ENCODE measurements at places on chromosomes 11 and 22.
A peak's percentile ranks its signal among the peaks of the same experiment; 100 is the strongest.

- DNase-seq, result no peak
Observed at GRCh38 chr11:26551186-26551801, 20.8 kb downstream of the MUC15 start.

- DNase-seq, result no peak
Observed at GRCh38 chr22:45667486-45667885, 4.1 kb upstream of the ATXN10 start.

DNA sequence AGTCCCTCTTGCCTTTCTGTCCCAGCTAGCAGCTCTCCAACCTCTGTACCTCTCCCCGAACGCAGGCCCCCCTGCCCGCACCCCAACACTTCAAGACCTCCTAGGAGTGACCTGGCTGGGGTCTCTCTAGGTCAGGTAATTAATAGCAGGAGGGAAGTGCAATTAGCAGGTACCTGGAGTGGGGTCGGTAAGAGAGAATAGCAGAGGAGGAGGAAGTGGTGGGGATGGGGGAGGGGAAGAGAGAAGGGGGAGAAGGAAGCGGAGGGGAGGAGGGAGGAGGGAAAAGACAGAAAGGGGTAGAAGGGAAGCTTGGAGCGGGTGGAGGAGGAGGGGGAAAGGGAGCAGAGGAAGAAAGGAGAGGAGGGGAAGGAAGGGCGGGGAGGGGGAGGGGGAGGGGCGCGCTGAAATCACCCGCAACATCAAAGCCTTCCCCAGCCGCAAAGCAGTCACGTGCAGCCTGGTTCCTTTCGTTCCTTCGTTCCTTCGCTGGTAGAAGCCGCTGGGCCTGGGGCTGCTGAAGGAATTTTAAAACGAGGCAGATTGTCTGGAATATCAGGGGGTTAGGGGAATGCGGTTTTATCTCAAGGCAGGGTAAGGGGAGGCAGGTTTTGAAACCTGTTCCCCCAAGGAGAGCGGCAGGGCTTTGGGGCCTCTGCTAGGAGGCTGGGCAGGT lies 29.3 kb upstream of the TCF20 start:
- DNase-seq, result no peak

DNA sequence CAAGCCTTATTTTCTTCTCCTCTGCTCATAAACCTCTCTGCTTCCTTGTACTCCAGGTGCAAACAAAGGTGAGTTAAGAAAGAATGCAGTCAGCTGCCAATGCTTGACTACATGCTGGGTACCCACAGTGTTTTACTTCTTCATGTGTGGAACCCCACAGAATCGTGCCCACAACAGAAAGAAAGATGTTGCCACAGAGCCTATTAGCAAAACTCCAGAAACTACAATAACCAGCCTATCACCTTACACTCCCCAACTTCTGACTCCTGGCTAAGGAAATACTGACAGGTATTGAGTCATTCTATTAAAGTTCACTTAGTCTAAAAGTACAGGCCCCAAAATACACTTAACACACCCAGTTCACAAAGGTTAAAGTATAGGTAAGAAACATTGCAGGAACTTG lies 56.9 kb upstream of the CCDC89 start:
- no peak for DNase-seq

DNA sequence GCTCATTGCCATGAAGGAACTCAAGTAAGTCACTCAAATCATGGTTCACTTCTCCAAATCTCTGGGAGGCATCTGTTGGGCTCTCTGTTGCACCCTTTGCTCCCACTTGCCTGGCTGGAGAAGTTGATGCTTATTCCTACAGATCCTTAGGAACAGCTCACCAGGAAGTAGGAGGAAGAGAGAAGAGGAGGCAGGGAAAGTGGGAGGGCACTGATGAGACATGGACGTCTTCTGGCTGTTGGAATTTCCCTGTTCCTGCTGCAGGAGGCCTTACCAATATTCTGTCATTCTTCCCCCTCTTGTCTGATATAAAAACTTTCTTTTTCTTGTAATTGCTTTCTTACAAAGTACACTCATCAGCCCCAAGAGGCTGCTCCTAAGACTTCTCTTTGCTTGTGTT lies 13.6 kb downstream of the POLR2F start:
- DNase-seq, result no peak

GRCh38 chr11:118229274-118229847 lies 4.5 kb upstream of the JAML start:
- DNase-seq, result no peak

DNA sequence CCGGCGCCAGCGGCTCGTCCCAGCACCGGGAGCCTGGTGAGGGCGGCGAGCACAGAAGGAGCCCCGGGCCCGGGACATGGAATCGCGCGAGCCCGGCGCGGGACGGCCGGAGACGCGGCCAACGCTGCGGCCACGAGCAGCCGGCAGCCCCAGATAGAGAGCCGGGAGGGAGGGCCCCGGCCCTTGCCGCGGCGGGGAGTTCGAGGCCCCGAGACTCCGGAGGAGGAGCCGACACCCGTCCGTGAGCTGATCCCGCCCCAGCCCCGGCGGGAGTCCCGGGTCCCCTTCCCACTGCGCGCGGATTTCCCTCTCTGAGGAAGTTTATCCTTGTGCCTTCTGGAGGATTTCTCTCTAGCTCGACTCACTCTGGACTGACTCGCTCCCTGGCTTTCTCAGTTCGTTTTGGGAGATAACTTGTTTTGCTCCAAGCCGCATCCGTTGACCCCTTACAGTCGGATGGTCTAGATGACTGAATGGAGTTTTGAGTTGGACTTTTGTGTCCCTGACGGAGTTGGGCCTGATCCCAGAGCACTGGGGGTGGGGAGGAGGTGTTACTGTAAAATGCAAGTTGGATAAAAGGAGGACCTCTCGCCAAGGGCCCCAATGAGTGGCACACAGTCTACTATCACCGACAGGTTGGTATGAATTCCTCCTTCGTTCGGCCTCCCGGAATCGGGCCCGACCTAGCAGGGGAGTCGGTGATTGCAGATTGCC lies 585 bp downstream of the ARHGEF12 start:
- DNase-seq, result peak; percentile 49

- no peak for DNase-seq
Observed at GRCh38 chr11:111819829-111820237, 51.5 kb downstream of the ALG9 start.

- no peak for DNase-seq
Observed at GRCh38 chr11:9823439-9823838, 159.6 kb downstream of the SWAP70 start.

GRCh38 chr22:31272522-31273446 lies 19.5 kb downstream of the PIK3IP1 start:
- peak; percentile 83 for DNase-seq

GRCh38 chr11:115182282-115182955 lies 321.8 kb downstream of the CADM1 start:
- no peak for DNase-seq

DNA sequence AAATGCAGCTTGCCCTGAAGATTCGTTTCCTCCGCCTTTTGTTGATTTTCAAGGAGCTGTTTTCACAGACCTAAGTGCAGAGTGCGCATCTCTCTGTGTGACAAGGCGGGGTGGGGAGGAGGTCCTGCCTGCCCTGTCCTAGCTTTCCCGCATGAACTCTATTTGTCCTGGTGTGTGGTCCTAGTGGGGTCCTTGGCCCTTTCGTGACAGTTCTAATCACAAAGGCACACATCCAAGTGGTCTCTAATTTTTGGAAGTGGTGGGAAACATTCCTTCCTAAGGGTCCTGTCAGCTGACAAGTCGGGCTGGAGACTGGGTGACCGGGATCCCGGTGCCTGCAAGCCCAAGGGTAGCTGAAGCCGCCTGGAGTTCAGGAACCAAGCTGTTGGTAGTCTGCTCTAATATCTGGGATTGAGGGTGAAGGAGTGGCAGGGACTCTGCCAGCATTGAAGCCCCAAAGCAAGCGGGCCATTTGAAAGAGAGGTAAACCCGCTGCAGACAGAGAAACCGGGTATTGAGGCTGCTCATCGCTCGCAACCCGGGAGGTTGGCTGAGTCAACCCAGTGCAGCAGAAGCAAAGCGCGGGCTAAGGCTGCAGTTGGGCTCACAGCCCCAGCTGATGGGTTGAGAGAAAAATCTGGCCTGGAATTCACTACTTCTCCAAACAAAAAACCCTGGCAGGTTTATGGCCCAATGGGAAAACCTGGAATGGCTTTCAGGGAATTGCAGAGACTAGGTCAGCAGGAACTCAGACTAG lies 28.1 kb upstream of the FBXO3 start:
- peak; percentile 93 for DNase-seq

DNA sequence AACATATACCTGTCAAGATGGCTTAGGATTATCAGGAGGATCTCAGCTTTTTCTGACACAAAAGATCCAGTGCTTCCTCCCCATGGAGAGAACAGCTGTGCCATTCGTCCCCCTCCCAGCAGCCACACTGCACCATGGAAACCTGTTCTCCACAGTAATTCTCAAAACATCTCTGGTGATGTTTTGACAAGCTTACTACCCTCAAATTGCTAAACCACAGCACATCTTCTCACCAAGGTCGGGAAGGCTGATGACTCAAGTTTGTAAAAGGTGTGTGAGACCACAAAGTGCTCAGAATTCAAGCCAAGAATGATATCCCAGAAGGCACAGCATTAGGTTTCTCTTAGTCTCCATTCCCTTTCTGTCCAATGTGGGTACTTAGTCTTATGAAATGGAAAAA lies 3.9 kb upstream of the RAB38 start:
- DNase-seq, result no peak

- no peak for DNase-seq
Observed at GRCh38 chr11:22976146-22976545, 115.9 kb upstream of the CCDC179 start.
